Stimulated activated CD4-positive, alpha-beta T cell treated with anti-CD3 and anti-CD28 coated beads, Interleukin-1b, Interleukin-23, amount 100 ng/mL, for 1 hour (primary cell): ENCODE measurements at places on chromosomes 7 and 10.

DNA sequence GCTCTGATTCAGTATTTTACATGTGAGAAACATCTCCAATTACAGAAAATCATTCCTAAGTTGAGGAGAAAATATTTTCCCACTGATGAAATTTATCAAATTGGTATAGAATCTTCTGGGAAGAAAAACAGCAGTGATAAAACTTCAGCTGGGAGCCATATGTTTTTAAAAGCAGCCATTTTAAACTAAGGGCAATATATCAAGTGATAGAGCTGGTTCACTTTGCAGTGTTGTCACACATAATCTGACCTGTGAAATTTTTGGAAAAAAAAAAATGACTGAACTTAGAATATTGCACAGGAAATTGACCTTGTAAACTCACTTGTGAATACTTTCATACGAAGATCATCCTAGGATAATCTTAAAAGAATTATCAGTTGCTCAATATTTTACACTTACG lies 10.5 kb upstream of the EZH2 start:
- no peak for DNase-seq

GRCh38 chr10:60907236-60907635 lies 36.7 kb downstream of the RHOBTB1 start:
- no peak for DNase-seq

- DNase-seq: no peak
Measured at GRCh38 chr7:50792342-50793119, 9.8 kb upstream of the GRB10 start.

DNA sequence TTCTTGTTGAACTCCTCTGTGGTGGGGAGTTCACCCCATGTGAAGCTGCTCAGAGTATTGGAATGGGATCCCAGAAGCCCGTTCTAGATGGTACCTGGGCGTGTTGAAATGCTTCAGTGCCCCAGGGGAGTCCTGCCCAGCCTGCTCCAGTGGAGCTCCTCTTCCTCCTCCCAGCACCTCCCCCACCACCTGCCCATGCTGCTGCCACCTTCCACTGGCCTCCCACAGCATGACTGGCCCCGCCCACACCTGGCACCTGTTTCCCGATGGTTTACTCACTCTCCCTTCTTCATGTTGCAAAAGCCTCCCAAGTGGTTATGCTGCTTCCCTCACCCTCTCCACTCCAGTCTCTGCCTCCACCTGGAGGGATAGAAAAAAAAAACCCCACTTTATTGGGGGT lies 32.2 kb upstream of the PCBD1 start:
- no peak for DNase-seq

- no peak for DNase-seq
Measured at GRCh38 chr7:66167773-66168387, 37.3 kb upstream of the TPST1 start.

GRCh38 chr7:93148144-93148543 lies at the start of gene SAMD9L:
Gene SAMD9L (minus strand): TSS chr7:93148385. CDS start chr7:93135971, 12,414 bp downstream.
- no peak for DNase-seq

DNA sequence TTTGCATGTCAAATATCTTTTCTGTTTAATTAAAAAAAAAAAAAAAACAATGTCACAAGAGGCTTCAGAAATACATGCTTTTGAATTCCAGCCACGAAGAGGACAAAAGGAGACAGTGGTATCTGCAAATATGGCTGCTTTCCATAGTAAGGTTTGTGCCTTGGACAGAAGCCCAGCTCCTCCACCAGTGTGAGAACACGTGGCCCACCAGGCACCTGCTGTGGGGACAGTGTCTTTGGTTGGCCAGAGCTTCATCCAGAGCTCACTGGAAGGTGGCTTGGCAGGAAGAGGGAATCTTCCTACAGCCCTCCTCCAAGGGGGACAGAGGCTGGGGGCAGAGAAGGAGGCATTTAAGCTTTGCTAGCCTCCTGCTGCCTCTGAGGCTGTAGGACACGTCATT lies 144.6 kb downstream of the GLCCI1 start:
- no peak for DNase-seq

- no peak for DNase-seq
Measured at GRCh38 chr7:44236333-44236728, 35.6 kb downstream of the YKT6 start.

DNA sequence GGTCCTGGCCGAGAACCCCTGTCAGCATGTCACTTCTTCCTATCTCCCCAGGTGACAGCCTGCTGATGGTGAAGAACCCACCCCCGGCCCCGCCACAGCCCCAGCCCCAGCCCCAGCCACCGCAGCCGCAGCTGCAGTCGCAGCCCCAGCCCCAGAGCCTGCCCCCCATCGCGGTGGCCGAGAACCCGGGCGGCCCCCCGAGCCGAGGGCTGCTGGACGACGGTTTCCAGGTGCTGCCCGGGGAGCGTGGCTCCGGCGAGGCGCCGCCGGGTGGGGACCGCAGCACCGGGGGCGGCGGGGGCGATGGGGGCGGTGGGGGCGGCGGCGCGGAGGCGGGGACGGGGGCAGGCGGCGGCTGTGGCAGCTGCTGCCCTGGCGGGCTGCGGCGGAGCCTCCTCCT lies 15.7 kb upstream of the ZNF212 start:
- no peak for DNase-seq

DNA sequence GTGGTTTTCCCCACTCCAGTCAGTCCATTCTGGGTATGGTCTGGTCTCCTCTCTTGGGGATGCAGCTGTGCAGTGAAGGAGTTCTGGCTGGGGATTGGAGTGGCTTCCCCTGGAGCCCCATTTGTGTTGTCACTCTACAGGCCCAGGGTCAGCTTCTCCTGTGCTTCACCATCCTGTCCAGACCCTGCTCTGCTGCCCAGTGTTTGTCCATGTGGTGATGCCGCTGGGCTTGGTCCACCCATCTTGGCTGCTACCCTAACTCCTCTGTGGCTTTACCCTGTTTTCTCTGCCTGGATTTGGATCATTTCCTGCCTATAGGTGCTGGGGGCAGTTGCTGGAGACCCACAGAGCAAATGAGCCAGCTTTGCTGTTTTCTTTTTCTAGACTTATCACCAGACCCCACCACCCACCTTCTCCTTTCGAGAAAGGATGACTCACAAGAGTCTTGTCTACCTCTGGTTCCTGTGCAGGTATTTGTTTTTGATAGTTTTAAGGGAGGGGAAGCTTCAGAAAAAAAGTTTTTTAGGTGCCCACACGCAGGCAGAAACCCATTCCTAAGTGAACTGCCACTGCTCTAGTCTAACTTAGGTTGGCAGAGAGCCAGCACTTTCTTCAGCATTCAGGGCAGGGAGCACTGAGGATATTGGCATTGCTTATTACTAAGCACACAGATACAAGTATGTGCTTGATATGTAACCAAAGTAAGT lies 8.5 kb downstream of the ZDHHC16 start:
- DNase-seq: no peak
